Fibroblast of villous mesenchyme (primary cell): ENCODE measurements at places on chromosomes 12 and 14. TPM values are rescaled to one million over a fixed set of nuclear protein-coding genes. Genes with fewer than 3 reads are reported as not detected.

DNA sequence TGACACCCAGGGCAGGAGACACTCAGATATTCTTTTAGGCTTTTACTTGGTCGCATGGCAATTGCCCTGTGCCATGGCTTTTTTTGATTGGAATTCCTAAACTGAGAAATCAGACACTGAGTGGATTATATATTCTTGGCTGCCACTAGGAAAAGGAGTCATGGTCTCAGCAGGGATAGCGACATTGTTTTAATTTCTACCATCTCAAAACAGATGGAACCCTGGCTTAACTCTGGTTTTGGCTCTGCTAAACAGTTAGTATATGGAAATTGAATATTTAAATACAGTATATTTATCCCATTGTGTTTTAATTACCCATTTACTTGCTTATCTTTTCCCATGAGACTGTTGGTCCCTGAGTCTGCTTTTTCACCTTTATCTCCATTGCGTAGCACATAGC lies 84.0 kb downstream of the DACT1 start:
- DNase-seq: no peak

- DNase-seq: peak; percentile 36
Observed at GRCh38 chr14:69048456-69048855, 69.4 kb upstream of the ACTN1 start.

GRCh38 chr12:15837141-15837790 lies 44.9 kb upstream of the STRAP start:
- peak; percentile 16 for DNase-seq

- peak; percentile 47 for DNase-seq
Observed at GRCh38 chr12:109804820-109805761, 28.1 kb downstream of the TRPV4 start.

GRCh38 chr12:131280426-131280825 lies 326.7 kb downstream of the ADGRD1 start:
- DNase-seq: no peak

DNA sequence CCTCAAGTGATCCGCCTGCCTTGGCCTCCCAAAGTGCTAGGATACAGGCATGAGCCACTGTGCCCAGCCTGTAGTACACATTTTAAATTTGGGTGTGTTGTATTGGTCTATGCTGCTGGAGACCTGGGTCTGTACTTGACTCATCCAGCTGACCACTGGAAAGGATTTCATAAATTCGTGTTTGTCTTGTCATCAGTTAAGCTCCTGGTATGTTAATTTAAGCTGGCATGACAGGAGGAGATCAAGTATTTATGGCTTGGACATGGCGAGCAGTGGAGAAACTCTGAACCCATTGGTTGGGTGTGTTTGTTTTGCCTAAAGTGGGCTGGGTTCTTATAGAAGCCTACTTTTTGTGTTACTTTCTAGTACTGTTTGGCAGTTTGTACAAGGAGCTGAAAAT lies 24.2 kb downstream of the YY1 start:
- peak; percentile 96 for DNase-seq

The DCAF4 gene
- total RNA-seq: 12.5 and 14.8 TPM in 2 replicates

The DTX1 gene
- not detected in 2 replicates for total RNA-seq

The INSM2 gene
- not detected in 2 replicates for total RNA-seq
